NCI-H187 treated with DMSO at 0.1 percent for 48 hours (cell line): ENCODE measurements at places on chromosomes 4 and X.

DNA sequence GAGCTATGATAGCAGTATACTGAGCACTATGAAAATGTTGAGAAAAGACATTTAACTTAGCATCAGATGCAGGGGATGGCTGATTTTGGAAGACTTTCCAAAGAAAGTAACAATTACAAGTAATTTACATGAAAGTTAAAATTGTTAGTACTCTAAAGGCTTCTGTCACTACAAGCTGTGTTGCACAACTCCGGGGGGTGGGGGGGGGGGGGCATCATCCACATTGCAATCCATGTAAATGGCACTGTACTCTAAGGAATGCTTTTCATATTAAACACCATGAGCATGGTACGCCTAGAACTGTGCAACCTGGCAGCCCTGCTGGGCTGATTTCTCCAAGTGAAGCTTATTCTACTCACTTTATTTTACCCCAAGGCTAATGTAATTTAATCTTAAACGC lies 363.4 kb downstream of the TMA16 start:
- DNase-seq, result no peak

DNA sequence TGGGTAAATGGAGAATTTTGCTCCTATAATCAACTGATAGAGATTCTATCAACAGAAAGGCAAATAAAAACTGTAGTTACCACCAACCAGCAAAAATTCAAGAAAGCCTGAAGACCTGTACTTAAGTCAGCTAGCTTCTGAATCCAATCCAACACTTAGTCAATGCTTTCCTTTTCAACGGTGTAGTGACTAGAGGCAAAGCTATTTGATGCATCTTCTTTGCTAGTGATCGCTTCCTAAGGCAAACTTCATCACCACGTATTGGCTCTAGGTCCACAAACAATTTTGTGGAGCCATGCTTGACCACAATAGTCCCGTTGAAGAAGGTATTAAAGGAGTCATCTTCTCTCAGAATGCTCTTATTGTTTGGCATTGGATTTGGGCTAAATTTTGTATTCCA lies 25.0 kb upstream of the UBA6 start:
- DNase-seq, result no peak

DNA sequence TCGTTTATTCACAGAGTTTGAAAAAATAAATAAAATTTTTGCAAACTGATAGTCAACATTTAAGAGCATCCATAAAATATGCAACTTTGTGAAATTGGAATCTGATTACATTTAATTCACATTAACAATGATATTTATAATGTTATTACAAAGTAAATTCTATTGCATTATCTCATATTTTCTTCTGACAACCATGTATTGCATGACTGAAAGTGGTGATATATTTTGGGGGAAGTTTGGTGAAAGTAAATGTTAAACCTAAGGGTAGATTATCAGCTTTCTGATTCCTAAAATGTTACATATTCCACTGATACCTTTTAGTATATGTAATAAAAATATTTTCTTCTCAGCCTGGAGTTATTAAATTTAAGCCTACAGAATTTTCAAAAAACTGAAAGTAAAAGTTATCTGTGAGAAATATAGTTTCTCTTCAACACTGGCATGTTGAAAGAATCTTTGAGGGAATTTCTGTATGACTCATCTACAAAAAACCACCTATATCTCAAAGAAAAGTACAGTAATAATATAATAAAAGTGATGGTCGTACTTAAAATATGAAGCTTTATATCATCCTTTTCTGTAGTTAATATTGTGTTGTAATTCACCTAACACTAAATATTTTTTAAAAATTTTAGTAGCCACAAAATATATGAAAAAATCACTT lies 1179.6 kb upstream of the PCDH7 start:
- DNase-seq, result no peak

DNA sequence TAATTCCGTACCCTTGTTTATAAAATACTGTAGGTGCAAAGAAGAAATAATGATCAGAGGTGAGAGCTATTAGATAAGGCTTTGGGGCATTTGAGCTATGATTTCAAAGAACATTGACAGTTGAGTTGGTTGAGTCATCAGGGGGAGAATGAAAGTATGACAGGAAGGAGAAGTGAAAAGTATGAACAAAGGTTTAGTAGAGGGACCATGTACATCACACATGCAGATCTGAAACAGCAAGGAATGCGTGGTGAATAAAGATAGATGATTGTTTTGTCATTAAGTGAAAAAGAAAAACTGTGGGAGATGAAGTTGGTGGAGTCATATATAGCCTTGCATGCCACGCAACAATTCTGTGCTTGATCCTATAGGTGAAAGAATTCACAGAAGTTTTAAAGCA lies 163.1 kb downstream of the ARAP2 start:
- DNase-seq, result no peak

DNA sequence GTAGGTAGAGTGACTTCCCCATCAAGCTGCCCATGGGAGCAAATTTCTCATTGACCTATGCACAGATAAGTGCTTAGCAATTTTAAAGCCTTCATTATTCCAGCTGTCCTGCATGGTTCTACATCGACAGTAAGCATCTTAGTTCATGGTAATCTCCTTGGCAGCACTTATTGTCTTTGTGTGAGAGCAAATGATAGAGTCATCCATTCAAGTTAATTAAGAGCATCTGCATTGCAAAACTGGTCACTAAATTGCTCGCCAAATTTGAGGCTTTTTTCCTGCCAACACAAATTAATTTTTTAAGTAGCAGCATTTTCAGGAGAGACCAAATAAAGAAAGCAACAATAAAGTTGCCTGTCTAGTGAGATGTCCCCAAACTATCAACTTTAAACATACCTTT lies 76.7 kb downstream of the SH3BGRL start:
- no peak for DNase-seq

GRCh38 chrX:134885336-134886001 lies 105.3 kb upstream of the SMIM10 start:
- DNase-seq, result no peak

GRCh38 chr4:141132072-141132708 lies 1.1 kb downstream of the RNF150 start:
- no peak for DNase-seq

GRCh38 chrX:31092970-31093638 lies 21.3 kb upstream of the FTHL17 start:
- DNase-seq, result no peak

DNA sequence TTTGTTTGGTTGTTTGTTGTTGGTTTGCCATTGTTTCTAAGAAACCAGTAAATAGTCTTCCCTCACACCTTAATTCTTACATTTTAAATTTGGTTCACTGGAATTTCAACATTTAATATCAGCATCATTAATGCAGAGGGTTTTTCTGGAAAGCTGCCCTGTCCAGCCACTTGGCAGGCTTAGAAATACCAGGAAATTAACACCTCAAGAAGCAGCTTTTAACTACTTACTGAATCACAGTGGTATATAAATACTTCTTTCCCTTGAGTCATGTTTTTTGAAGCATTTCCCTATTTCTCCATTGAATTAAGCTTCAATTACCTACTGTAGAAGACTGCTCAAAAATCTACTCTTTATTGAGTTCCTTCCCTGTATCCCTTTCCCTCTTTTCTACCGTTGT lies 1221.1 kb upstream of the ADGRL3 start:
- DNase-seq, result no peak

GRCh38 chr4:55086578-55086977 lies 38.8 kb downstream of the KDR start:
- DNase-seq, result no peak
